Occipital lobe (tissue), 3 donors: ENCODE measurements at places on chromosomes 11 and 22. TPM values are rescaled to one million over a fixed set of nuclear protein-coding genes. Genes with fewer than 3 reads are reported as not detected.

Gene INSC
- total RNA-seq, result 0.31 TPM

DNA sequence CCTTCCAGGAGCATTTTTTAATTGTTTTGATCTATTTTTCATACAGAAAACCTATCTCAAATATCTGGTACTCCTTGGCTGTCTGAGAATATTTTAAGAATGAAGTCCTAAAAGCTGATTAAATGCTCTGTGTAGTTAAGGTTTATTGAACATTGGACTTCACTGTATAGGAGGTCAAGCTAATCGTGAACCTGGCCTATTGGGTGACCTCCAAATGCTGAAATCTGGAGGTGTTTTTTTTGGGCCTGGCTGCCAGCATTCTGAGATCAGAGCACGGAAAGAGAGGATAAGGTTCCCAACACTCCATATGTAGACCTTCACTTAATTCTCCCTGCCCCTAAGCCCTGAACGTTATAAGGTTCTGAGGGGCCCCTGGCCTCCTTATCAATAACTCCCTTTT lies 8.3 kb downstream of the IL17RA start:
- no peak for DNase-seq

- no peak for DNase-seq
Measured at GRCh38 chr22:39877079-39877845, 16.3 kb downstream of the ENTHD1 start.

DNA sequence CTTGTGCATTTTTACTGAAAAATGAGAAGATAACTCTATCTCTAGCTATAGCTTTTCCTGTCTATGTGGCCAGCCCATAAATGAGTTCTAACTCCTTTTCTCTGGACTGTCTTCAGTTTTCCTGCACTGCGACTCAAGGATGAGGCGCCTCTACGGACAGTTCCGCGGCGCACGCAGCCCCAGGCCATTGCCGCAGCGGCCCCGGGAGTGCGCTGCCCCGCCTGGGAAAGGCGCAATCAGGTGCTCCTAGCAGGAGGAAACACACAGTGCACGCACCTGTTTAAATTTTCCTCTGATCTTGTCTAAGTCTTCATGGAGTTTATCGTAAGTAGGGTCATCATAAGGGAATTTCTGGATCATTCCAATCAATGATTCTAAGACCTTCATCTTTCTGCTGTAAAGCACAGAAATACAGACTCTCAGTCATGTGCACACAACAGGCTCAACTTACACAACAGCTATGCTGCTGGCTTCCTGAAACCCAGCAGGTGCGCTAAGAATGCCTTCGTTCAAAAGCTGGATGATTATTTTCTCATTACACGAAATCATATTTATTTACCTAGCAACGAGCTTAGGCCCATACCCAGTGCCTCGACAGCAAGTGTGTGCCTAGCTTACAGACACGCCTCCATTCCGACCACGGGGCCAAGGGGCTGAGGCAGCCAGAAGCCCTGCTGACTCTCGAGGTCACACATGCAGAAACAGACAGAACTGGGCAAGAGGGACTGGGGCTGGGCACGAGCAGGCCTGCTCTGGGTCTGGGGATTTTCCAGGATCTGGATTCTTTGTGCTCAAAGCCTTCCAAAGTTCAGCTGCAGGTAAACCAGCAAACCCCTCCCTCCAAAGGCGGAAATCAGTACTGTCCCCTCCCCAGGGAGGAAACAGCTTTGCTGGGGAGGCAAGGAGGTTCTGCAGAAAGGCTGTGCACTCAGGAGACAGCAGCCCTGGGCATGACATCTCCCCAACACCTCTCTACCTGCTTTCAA lies 7.2 kb downstream of the LTO1 start:
- DNase-seq, result no peak

GRCh38 chr11:110367571-110367970 lies 62.2 kb upstream of the FDX1 start:
- DNase-seq, result no peak

Gene OR4D5
- not detected for total RNA-seq

DNA sequence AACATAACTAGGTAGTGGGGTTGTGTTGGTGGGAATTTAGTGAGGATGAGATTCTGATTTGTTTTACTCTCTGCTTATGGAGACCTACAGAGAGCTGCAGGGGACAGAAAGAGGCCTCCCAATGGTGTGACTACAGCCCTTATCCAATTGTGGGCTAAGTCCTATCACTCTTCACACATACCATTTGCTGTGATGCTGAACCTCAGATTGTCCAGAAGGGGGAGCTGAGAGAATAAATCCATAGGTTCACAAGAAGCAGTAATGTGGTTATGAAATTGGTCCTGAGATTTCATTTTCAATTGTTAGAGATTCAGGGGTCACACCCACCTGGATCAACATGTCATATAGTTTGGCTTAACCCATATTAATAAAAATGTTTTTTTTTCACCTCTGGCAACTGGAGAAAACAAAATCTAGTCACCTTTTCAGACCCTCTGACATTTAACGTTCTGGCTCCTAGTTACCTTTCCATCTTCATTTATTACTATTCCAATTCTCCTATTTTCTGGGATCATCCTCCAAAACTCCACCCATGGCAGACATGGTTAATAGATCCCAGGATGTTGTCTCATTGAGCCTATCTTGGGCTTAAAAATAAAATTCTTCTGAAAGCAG lies 53.3 kb upstream of the PTPN5 start:
- no peak for DNase-seq

- DNase-seq, result no peak
Measured at GRCh38 chr22:44185237-44186120, 4.8 kb downstream of the PARVG start.

Gene CHRM1
- 12.3 TPM for total RNA-seq

DNA sequence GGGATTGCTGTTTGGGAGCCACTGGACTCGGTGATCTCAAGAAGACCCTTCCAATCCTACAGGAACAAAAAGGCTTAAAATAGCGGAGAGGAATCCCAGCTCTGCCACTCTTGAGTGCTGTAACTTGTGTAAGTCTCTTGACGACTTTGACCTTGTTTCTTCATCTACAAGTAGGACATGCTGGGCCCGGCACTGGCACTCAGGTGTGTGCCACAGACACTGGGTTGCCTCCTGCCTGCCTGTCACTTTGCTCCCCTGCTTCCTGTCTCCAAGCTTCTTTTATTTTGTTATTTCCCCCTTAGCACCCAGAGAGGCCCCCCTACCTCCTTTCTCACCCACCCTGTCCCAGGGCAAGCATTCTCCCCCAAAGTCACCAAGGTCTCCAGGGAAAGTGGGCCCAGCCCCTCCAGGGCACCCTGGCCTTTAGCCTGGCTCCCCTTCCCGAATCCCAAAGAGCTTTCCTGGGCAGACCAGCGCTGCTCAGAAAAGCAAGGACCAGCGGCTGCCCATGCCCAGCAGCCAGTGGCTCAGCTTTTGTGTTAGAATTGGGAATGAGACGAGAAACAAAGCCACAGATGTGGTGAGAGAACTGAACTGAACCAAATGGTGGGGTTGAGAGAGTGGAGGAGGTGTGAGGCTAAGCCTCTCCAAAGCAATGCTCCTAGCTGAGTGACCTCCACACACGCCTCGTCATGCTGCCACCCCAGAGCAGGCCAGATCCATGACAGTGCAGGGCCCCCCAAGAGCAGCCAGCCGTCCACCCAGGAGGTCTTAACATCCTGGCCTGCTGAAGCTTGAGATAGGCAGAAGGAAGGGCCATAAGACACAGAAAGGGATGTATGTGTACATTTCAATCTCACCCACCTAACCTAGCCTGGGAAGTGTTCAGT lies 4.5 kb downstream of the TRIM29 start:
- no peak for DNase-seq

Gene ARVCF
- total RNA-seq, result 47.3 TPM

DNA sequence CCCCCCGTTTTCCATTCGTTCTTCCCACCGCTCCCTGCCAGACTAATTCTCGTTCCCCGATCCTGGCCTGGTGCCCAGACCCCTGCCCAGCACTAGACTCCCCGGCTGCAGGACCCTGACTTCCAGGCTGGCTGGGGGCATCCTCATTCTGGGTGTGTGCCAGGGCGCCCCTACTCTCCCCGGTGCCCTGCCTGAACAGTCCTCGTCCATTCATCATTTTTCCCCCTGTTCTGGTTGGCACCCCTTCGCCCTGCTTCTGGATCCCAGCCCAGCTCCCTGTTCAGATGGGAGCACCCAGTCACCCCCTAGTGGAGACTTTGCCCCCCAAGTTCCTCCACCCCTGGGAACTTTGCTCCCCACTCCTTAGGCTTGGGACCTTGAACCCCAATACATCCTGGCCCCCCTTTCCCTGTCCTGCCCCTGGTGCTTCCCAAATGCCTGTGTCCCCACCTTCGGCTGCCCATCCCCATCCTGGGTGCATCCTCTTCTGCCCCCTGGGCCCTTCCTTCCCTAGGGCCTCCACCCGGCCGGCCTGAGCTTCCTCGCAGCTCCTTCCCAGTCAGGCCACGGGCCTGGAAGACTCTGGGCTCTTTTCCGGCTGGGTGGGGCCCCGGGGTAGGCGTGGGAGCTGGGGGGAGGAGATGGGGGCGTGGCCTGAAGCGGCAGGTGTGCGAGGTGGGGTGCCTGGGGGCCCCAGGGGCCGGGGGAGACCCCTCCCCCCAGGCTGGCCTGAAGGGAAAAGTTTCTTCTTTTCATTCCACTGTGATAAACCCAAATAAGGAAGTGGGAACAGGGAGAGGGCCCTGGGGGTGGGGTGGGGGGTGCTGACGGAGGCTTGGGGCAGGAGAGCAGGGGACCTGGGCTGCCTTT lies 908 bp downstream of the PLCB3 start:
- DNase-seq, result no peak

Gene F2
- total RNA-seq, result 0.16 TPM

Gene TEX54
- total RNA-seq, result not detected

Gene MPPED1
- total RNA-seq, result 455 TPM

DNA sequence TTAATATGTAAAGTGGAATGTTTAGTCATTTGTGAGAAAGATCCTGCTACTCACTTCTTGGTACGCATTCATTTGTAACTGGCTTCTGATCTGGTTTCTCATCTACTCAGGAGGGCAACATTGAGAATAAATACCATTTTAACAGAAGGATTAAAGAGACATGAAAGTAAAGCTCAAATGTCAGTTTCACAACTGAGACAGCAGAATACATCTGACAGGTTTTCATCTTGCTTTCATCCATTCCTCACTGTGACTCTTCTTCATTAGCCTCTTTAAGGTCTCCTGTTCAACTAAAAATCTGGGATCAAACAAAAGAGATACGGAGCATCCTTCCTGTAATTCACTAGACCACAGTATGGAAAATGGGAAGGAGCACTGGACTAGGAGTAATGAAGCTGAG lies 31.4 kb upstream of the CCDC89 start:
- no peak for DNase-seq

DNA sequence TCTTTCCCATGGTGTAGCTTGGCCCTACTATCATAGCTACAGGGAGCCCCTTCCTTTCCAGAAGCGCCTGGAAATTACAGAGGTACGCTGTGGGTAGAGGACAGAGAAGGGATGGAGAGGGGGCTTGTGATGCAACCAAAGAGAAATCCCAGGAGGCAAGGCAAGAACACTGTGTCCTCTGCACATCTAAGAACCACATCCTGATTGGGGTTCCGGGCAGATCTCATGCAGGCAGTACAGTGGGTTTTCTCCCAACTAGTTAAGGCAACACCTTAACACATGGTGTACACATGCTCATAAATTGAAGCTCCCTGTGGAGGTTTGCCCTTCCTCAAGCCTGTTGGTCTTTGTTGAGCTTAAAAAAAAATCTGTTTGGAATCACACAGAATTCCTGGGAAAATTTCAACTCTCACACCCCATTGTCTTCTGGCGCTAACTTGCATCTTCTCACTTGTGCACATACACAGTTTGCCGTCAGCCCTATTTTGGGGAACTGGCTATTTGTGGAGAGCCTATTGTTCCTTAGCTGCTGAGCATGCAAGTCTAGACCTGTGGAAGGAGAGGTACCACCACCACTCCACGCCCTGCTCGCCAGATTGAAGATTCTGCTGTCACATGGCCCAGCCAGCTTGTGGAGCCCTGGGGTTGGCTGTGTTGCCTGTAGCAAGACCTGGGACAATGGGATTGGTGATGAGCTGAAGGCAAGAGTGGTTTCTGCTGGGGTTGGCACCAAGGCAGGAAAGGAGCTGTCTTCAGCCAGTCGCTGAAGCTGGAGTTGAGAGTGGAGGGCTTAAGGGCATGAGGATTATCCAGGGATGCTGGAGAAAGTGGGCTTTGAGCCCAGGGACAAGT lies 52.4 kb downstream of the ALX4 start:
- DNase-seq, result no peak

- no peak for DNase-seq
Measured at GRCh38 chr11:22341588-22341931, 3.4 kb downstream of the SLC17A6 start.

DNA sequence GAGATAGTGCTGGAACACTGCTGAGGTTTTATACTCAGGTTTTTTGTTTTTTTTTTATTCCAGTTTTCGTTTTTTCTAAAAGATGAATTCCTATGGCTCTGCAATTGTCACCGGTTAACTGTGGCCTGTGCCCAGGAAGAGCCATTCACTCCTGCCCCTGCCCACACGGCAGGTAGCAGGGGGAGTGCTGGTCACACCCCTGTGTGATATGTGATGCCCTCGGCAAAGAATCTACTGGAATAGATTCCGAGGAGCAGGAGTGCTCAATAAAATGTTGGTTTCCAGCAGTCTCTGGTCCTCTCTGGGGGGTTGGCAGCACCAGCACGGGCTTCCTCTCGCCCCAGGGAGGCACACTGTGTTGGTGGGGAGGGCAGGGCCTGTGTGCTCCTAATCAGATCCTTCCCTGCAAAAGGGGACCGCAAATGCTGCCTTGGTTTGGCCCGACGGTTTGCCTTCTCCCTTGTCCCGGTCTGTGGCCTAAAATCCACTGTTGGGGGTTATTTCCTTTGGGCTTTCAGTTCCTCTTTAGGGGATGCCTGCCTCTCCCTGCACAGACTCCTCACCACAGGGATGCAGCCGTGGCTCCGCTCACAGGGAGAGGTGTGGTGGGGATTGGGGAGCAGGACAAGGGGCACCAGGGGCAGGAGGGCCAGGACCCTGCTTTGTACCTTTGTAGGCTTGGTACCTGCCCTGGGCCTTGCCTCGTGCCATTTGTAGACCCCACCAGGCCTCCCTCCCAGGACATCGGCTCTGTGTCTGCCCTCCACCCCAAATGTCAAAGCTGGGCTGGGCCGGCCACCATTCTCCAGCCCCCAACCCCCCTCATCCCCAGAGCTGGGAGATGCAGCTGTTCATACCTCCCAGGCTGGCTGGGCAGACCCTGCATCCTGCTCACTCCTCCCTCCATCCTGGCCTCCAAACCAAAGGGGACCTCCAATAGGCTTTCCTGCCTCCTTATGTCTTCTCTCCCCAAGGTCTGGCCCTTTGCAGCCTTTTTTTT lies 13.5 kb downstream of the MCAT start:
- no peak for DNase-seq

- no peak for DNase-seq
Measured at GRCh38 chr11:100830274-100830673, 143.2 kb downstream of the ARHGAP42 start.
